Upper lobe of right lung (tissue), 1 donor: ENCODE measurements at places on chromosomes 12 and 14. TPM values are rescaled to one million over a fixed set of nuclear protein-coding genes. Genes with fewer than 3 reads are reported as not detected.
A peak's percentile ranks its signal among the peaks of the same experiment; 100 is the strongest.

DNA sequence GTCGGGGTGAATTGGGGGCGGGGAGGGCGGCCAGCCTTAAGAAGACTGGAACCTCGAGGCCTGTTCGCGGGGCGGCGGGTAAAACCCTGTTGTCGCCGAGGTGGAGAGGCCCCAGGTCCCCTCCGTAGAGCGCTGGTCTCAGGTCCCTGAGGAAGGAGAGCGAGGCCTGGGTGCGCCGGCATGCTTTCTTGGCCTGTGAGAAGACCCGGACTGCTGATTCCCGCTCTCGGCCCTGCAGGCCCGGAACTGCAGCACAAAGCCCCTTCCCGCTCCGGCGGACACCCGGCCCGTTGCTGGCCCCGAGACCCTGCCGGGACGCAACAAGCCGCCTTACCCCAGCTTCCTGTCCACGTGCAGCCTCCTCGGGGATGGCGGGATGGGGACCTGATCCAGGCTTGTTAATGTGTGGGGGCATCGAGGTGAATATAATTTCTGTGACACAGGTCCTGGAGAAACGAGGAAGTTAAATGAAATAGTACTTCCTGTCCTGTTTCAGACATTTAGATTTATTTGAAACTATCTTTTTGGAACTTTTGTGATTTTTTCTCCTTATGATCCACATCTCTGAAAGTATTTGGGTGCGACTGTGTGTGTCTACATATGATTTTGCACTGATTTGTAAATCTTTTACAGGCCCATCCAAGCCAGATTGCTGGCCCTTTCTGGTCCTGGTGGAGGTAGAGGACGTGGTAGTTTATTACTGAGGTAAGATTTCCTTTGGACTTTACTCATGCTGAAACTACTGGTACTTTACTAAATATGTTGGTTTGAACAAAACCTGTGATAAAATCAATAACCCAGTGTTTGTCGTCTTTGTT lies 600 bp downstream of the PNN start:
- H3K4me3 ChIP-seq: peak overlapping the region; percentile 75
- H3K27me3 ChIP-seq: no peaks in the 10 kb centered on the region
- peak overlapping the region; percentile 92 for H3K27ac ChIP-seq
- H3K4me1 ChIP-seq: peaks cover 19% of the 10 kb centered on the region

GRCh38 chr12:62319058-62319457 lies 58.9 kb downstream of the USP15 start:
- no peaks in the 10 kb centered on the region for H3K4me1 ChIP-seq
- no peak for DNase-seq
- peaks cover 25% of the 10 kb centered on the region for H3K36me3 ChIP-seq
- H3K27me3 ChIP-seq: no peaks in the 10 kb centered on the region
- no peak overlapping the region for H3K4me3 ChIP-seq

DNA sequence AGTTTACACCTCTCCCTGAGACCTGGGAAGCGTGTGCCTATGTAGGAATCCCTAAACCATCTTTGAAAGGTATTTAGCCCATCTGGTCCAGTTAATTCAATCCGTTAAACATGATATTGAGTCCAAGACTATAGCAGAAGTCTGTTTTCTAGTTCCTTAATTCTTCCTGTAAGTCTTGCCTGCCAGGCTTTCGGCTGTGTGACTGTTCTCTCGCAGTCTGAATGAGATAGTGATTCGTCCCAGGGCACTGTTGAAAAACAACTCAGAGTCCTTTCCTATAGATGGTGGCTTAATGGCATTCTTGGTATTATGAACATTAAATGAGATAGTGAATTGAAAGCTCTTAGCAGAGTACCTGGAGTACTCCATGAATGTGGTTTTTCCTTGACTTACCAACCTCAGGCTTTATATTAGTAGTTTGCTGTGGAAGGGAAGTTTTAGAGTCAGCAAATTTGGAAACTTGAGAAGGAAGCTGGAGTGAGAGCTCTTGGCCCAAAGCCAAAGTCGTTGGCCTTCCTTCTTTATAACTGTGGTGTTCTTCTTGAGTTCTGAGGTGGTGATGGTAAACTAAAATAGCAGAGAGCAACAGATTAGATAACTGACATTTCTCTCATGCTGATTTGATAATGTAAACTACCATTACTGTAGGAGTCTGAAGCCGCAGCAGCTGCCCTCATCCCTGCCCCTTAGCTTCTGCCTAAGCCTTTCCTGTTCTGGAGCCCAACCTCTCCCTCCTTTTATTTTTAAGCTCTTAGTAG lies 76.5 kb downstream of the TGFB3 start:
- no peaks in the 10 kb centered on the region for H3K36me3 ChIP-seq
- H3K27ac ChIP-seq: no peak overlapping the region
- H3K4me3 ChIP-seq: no peak overlapping the region
- no peak for DNase-seq
- peaks cover 3% of the 10 kb centered on the region for H3K4me1 ChIP-seq
- H3K27me3 ChIP-seq: no peaks in the 10 kb centered on the region

DNA sequence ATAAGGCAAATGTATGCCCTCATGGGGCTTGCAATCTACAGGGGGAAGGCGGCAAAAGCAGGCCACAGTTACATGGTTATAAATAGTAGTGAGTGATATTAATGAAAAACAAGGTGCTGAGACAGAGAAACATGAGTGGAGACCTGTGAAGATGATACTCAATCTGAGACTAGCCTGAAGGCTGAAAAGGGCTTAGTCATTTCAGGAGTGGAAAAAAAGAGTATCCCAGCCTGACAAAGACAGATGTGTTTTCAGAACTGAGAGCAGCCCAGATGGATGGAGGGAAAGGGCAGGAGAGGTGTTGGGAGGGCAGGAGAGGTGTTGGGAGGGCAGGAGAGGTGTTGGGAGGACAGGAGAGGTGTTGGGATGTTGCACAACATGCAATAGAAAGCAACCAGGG lies 181.9 kb downstream of the C12orf42 start:
- DNase-seq: no peak
- no peak overlapping the region for H3K4me3 ChIP-seq
- H3K4me1 ChIP-seq: no peaks in the 10 kb centered on the region
- H3K27me3 ChIP-seq: no peaks in the 10 kb centered on the region

DNA sequence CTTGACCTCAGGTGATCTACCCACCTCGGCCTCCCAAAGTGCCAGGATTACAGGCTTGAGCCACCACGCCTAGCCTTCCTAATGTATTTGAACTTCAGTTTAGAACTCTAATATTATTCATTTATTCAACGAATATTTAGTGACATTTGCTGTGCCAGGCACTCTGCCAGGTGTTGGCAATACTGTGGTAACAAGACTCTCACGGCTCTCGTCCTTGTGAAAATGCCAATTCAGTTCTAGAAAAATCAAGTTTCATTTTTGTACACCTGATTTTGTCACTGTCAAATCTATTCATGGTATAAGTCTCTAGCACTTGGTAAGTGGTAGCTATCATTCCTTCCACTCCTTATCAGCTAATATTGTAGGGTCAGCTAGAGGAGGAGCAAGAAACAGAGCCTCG lies 6.3 kb upstream of the PWP1 start:
- H3K4me3 ChIP-seq: no peak overlapping the region
- DNase-seq: no peak
- no peaks in the 10 kb centered on the region for H3K36me3 ChIP-seq
- H3K4me1 ChIP-seq: no peaks in the 10 kb centered on the region
- no peak overlapping the region for H3K27ac ChIP-seq
- peaks cover 12% of the 10 kb centered on the region for H3K27me3 ChIP-seq

DNA sequence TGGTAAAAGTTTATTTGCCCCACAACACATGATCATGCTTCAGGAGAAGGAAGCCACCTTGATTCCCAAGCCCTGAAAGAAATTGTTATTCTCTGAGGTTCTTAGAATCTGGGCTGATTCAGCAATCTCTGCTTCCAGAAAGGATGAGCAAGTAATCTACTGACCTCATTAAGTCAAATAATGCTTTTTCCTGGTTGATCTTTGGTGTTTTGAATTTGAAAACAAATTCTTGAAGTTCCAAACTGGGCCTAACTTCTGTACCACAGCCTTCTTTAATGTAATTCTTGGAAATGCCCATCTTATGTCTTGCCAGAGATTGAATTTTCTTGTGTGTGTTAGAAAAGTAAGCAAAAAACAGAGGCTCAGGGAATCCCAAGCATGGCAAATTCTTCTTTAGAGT lies 319.2 kb upstream of the DDHD1 start:
- no peaks in the 10 kb centered on the region for H3K36me3 ChIP-seq
- DNase-seq: no peak
- H3K27me3 ChIP-seq: no peaks in the 10 kb centered on the region
- no peak overlapping the region for H3K4me3 ChIP-seq

DNA sequence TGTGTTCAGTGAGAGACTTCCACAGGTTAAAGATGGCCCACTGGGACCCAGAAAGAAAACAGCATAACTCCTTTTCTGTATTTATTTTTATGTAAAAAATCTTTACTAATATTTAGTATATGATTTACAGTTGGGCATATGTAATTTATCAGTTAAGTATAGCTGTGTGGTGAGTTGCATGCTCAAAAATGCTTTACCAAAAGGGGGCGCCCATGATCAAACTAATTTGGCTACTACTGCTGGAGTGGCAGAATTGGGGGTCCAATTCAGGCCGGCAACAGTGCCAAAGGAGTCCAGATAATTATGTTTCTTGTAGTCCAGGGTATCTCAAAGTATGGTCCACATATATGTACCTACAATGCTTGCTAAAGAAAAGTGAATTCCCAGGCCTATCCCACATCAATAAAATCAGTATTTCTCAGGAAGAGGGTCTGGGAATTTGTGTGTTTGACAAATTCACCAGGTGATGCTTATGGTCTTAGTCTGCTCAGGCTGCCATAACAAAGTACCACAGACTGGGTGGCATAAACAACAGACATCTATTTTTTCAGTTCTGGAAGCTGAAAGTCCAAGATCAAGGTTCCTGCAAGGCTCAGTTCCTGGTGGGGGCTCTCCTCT lies 152.0 kb downstream of the KTN1 start:
- H3K4me3 ChIP-seq: no peak overlapping the region
- H3K27me3 ChIP-seq: no peaks in the 10 kb centered on the region
- H3K36me3 ChIP-seq: no peaks in the 10 kb centered on the region
- no peak for DNase-seq
- H3K4me1 ChIP-seq: no peaks in the 10 kb centered on the region

GRCh38 chr12:121805171-121806008 lies 1.6 kb downstream of the SETD1B start:
- DNase-seq: no peak
- H3K27me3 ChIP-seq: no peaks in the 10 kb centered on the region
- peak overlapping the region; percentile 71 for H3K4me3 ChIP-seq
- H3K27ac ChIP-seq: peak overlapping the region; percentile 100
- H3K36me3 ChIP-seq: peaks cover 35% of the 10 kb centered on the region

DNA sequence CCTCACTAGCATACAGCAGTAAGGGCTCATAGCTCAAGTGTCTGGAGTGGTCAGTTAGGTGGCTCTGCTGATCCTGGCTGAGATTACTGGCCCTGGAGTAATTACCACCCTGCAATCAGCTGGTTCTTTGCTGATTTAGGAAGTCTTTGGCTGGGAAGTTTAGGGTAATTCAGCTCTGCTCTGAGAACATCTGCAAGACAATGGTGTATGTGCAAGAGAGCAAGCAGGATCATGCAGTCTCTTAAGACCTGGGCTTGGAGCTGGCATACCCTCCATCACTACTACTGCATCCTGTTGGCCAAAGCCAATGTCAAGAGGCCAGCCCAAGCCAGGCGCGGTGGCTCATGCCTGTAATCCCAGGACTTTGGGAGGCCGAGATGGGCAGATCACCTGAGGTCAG lies 159.0 kb downstream of the NDUFA12 start:
- no peak overlapping the region for H3K4me3 ChIP-seq
- no peak overlapping the region for H3K27ac ChIP-seq
- no peak for DNase-seq
- no peaks in the 10 kb centered on the region for H3K27me3 ChIP-seq
- no peaks in the 10 kb centered on the region for H3K4me1 ChIP-seq

DNA sequence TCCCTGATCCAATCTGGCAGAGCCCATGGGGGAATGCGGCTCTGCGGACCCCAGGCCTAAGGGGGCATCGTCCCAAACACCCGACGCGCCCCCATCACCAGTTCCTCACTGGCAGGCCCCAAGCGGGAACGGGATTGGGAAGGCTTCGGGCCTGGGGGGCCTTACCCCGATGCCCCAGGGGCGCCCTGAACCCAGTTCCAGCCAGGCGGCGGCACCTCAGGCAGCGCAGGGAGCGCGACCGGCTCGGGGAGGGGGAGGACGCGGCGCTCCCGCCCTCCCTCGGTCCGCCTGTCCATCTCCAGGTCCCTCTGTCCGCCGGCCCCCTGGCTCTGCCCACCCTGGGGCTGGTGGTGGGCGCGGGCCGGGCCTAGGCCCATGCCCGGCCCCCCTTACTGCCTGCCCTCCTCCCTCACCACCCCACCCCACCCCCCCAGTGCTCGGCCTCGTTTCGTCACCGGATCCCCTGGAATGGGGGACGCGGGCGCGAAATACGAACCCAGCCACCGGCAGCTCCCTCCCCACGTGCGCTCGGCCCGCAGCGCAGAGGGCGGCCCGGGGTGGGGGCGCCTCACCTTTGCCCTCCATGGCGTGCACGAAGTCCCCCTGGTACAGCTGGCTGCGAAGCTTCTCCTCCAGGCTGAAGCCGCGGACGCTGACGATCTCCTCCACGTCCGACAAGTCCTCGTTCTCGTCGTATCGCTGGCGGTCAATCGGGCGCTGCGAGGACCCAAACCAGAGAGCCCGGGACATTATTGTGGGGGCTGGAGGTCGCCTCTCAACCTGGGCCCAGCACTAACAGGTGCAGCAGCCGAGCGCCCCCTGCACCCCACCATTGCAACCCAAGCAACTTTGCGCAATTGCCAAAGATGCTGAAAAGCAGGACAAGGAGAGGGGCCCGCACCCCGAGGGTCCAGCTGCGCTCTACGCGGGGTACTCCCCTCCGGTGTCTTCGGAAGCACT lies 2.3 kb downstream of the KDM2B start:
- DNase-seq: no peak
- peaks cover 7% of the 10 kb centered on the region for H3K36me3 ChIP-seq
- H3K4me3 ChIP-seq: peak overlapping the region; percentile 71
- peaks cover 48% of the 10 kb centered on the region for H3K4me1 ChIP-seq

DNA sequence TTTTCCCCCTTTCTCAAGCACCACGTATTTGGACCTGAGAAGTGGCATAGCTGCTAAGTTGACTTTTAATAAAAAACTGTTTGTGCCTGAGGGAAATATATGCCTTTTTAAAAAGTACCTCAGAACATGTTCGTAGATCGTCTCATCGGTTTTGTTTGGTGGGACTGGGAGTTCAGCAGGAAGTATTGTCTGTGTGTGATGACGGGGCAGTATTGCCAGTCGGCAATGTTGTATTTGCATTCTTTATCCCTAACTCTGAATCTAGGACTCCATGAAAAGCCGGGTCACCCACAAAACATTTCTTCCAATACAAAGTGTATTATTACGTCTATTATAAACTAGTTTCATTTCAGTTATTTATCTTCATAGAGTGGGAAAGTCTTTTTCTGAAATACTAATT lies 19.7 kb upstream of the FGD4 start:
- no peaks in the 10 kb centered on the region for H3K4me1 ChIP-seq
- no peaks in the 10 kb centered on the region for H3K36me3 ChIP-seq
- no peak overlapping the region for H3K27ac ChIP-seq
- no peak for DNase-seq
- H3K4me3 ChIP-seq: no peak overlapping the region

GRCh38 chr12:122137681-122138080 lies 36.3 kb downstream of the IL31 start:
- no peak overlapping the region for H3K27ac ChIP-seq
- no peak overlapping the region for H3K4me3 ChIP-seq
- no peaks in the 10 kb centered on the region for H3K27me3 ChIP-seq
- DNase-seq: no peak

KRT6A gene
- 3.0 TPM for total RNA-seq

BIN2 gene
- 26.1 TPM for total RNA-seq

TAS2R46 gene
- 1.3 TPM for total RNA-seq

TTC9 gene
- 6.7 TPM for total RNA-seq

KRT73 gene
- total RNA-seq: 0.52 TPM

RTL1 gene
- total RNA-seq: not detected

OR10AD1 gene
- total RNA-seq: not detected

TESPA1 gene
- 6.7 TPM for total RNA-seq

KERA gene
- not detected for total RNA-seq
